ENCODE measurements at places on chromosomes 16 and 17.

- no peak for DNase-seq
These were observed 3.9 kb upstream of the KRT15 start for GRCh38 chr17:41522301-41523224.

GRCh38 chr17:43342589-43342890, 56.3 kb upstream of the ARL4D start:
- DNase-seq = no peak

DNA sequence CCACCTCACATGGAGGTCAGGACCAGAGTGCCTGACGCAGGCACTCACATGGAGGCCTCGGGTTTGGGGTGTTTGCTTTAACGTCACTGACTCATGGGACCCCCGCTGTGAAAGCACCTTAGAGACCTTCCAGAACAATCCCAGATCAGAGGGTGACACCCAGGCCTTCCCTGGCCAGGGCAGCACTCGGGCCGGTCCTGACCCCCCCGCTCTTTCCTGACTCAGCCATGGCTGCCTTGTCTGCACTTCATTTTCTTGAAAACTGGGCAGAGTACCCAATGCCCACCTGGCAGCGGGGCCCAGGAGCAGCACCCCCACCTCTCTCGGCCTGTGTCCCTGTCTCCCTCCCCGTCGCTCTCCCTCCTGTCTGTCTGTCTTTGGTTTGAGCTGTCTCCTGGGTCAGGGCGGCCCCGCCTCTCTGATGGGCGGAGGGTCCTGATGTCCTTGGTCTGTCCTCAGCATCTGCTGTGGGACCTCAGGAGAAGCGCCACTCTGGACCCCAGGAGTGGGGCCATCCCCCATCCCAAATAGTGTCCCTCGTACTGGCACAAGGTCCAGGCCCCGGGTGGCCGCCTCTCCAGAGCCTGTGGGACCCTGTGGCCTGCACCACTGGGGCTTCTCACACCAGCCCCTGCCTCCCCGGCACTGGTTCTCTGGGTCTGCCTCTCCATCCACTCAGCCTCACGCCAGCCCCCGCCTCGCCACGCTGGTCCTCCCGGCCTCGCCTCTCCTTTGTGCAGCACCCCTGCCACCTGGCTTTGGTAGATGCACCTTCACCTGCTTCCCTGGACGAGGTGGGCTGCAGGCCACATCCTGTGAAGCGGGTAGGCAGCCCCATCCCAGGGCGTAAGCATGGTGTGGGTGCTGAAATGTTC, 55.9 kb upstream of the ZNF469 start:
- no peak for DNase-seq

GRCh38 chr17:62111562-62112171, 46.6 kb upstream of the MED13 start:
- DNase-seq = no peak

GRCh38 chr16:30780021-30780420, 7.0 kb downstream of the ZNF629 start:
- DNase-seq = no peak

DNA sequence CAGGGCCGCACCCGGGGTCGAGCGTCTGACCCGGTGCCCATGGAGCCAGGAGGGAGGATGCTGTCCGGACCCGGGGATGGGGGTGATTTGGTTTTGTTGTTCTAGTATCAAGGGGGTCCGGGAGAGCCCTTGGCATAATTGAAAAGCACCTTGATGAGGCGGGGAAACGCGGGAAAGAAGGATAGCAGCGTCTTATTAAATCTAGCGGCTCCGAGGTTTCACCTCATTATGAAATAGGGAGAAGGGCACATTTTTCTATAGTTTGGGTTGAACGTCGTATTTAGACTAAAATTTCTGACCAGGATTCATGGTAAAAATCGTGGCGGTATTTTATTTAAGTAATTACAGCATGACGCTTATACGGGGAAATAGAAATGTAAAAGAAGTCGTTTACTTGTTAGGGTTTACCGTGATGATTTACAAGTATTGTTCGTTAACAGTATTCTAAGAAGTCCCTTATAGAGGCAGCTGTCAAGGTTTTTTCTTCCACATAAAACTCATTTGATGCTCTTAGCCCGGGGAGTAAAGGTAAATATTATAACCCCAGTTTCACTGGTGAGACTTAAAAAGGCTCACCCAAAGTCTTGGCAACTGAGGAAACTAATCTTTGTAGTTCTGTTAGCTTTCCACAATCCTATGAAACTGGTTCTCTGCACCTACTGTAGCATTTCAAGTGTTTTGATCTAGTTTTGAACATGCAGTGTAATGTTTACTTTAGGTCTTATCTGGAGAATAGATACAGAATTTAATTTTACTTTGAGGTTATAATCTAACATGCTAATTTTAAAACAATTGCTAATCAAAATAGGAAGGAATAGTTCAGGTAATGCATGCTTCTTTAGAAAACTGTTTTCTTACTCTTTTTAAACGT, 756 bp downstream of the LUC7L3 start:
- no peak for DNase-seq

DNA sequence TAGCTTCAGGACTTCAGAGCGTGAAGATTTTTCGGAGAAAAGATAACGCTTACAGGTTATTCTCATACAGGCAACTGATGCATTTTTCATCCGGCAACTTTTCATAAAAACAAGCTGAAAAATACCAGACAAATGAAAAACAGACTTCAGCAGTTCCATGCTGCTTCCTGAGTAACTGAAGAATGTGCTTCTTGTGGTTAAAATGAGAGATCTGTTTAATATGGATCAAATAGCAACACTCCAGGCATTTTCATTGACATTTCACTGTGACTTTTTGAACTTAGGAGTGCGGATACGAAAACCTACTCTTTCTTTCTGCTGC, 705 bp upstream of the PITPNC1 start:
- no peak for DNase-seq

GRCh38 chr17:8935191-8935590, 30.3 kb downstream of the PIK3R5 start:
- DNase-seq = peak; percentile 15

GRCh38 chr17:73423159-73423715, 111.4 kb upstream of the CDC42EP4 start:
- no peak for DNase-seq

- DNase-seq = no peak
These were observed 2.3 kb upstream of the PECAM1 start for GRCh38 chr17:64393000-64393402.

DNA sequence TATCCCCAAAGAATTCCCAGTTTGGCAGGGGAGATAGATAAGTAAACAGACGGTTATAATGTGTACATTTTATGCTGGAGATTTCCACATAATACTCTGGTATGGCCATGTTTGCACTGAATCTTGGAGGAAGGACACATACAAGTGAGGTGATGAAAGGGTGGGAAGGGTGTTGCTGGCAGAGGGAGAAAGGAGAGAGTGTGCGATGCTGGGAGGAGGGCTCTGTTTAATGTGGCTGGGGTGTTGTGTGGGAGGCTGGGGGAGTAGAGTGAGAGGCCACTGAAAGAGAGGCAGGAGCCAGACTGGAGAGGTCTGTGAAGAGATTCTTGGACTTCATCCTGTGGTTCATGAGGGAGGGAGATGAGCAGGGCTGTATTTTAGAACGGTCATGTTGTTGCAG, 87.6 kb downstream of the SPACA3 start:
- DNase-seq = no peak

- no peak for DNase-seq
These were observed 11.2 kb downstream of the METTL16 start for GRCh38 chr17:2500446-2500845.

- DNase-seq = peak; percentile 62
These were observed at the start of gene HSF5 for GRCh38 chr17:58487589-58488427. Gene HSF5 (minus strand): TSS chr17:58488408. CDS start chr17:58488274, 134 bp downstream.

DNA sequence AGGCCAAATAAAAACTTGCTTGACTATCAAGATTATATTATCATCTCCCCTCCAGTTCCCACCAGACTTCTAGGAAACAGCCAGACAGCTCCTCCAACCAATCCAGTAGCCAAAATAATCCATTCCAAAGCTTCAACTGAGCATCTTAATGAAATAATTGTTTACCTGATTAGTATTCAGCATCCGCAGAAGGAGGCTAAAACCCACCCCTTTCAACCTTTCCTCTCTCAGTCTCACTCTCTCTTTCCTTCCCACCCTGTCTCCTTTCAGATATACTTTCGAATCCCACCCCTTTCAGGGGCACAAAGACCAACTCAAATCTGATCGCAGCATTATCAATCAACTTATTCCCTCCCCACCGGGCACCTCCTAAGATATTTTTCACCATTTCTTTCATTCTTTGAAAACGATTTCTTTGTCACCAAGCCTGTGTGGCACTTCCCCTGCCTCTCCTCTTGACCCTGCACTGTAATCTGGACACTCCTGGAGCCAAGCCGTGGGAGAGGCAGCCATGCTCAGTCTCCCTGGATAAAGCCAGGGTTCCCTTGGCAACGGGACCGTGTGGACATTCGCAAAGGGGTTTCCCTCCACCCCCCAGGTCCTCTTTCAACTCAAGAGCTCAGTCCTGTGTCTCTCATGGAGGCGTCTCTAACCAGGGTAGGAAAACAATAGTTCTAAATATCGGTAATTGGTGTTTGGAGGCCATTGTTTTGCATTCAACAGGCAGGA, at the start of gene ANKFN1:
ANKFN1 (plus strand) TSS at position 602 of the 729 bp plus-strand sequence. CDS start 59,193 bp downstream, outside the sequence.
- no peak for DNase-seq

DNA sequence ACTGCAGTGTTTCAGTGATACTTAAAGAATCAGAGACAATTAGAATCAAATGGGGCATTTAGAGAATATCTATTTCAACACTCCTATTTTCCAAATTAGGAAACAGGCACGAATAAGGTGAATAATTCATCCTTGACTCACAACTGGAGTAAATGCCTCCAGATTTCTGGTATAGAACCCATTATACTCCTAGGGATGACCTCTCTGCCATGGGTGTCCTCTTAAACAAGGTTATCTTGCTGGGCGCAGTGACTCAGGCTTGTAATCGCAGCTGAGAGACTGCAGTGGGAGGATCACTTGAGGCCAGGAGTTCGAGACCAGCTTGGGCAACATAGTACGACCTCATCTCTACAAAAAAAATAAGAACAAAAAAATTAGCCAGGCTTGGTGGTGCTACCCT, 139.8 kb upstream of the ELAC2 start:
- no peak for DNase-seq

GRCh38 chr17:50039058-50039457, 16.9 kb upstream of the ITGA3 start:
- DNase-seq = no peak

DNA sequence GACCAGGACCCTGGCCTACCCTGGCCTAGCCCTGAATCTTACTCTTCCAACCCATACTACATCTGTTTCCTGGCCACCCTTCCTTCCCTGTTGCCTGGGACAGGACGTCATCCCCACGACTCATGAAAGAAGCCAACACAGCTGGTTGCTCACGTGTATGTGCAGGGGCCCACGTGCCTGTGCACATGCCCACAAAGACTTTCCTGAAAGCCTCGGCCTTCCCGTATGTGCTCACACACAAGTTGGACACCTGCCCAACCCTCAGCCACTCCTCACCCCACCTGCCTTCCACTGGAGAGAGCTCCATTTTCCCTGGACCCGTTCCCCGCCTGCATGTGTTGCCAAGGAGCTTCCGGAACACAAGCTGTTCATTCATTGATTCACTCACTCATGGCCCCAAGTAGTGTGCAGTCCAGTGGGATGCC, 7.0 kb downstream of the PLXDC1 start:
- no peak for DNase-seq

DNA sequence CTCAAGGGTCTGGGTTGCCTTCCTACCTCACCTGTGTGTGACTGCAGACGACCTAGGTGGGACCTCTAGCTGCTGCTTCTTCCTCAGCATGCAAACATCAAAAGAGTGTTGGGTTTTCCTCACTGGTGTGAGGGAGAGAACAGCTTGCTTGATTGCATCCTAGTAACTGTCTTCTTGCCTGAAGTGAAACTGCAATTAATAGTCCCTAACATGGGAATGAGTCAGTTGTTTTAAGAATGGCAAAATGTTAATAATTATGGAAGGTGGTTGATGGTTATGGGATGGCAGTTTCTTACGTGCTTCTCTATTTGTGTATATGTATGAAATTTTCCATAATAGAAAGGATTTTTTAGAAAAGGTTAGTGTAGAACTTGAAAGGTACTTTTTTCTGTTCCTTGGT, 5.9 kb downstream of the POLR2C start:
- no peak for DNase-seq

DNA sequence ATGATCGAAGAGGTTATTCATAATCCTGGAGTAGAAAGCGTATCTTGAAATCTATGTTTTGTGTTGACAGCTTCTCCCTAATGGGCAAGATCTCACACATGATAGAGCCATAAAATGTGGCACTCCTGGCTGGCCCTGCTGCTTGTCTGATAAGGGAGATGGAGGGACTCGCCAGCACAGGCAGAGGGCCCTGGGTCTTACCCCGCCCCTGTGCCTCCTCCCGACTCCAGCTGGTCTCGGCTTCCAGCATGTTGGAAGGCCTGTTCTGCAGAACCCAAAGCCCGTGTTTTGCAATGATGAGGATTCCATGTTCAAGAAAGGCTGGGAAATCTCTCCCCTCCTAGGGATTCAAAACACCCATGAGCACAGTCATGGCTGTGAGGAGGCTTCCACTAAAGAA, 106.7 kb upstream of the SDK2 start:
- no peak for DNase-seq

DNA sequence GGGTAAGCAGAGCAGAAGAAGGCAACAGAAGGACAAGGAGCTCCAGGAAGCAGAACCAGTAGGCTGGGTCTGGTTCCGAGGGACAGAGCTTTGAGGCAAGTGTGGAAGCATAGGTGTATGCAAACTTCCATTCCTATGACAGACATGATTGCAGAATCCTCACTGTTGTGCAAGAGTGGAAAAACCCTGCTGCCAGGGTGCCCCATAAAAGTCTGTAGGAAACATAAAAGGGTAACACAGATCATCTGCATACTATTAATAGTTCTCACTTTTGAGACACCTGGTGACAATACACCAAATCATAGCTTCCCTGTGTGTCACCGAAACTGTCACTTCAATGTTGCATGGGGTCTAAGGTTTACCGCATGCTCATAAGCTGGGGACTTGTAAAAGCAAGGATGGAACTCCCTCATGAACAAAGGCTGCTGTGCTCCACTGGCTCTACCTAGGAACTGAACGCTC, 39.7 kb downstream of the ARHGAP17 start:
- no peak for DNase-seq

Measured in activated T-cell treated with anti-CD3 and anti-CD28 coated beads for 1 hour (primary cell).